ENCODE measurements at places on chromosomes 4 and X. TPM values are rescaled to one million over a fixed set of nuclear protein-coding genes. Genes with fewer than 3 reads are reported as not detected.

GRCh38 chr4:54495091-54495490, 162.7 kb upstream of the KIT start:
- H3K27me3 ChIP-seq: no peaks in the 10 kb centered on the region
- H3K36me3 ChIP-seq: no peaks in the 10 kb centered on the region
- no peak for DNase-seq
- no peak overlapping the region for H3K4me3 ChIP-seq
- peaks cover 22% of the 10 kb centered on the region for H3K4me1 ChIP-seq
- H3K27ac ChIP-seq: no peak overlapping the region

GRCh38 chr4:48258845-48259397, 10.7 kb downstream of the TEC start:
- H3K27ac ChIP-seq: no peak overlapping the region
- no peaks in the 10 kb centered on the region for H3K27me3 ChIP-seq
- H3K4me3 ChIP-seq: no peak overlapping the region
- H3K4me1 ChIP-seq: peaks cover 8% of the 10 kb centered on the region
- no peak for DNase-seq
- no peaks in the 10 kb centered on the region for H3K36me3 ChIP-seq

DNA sequence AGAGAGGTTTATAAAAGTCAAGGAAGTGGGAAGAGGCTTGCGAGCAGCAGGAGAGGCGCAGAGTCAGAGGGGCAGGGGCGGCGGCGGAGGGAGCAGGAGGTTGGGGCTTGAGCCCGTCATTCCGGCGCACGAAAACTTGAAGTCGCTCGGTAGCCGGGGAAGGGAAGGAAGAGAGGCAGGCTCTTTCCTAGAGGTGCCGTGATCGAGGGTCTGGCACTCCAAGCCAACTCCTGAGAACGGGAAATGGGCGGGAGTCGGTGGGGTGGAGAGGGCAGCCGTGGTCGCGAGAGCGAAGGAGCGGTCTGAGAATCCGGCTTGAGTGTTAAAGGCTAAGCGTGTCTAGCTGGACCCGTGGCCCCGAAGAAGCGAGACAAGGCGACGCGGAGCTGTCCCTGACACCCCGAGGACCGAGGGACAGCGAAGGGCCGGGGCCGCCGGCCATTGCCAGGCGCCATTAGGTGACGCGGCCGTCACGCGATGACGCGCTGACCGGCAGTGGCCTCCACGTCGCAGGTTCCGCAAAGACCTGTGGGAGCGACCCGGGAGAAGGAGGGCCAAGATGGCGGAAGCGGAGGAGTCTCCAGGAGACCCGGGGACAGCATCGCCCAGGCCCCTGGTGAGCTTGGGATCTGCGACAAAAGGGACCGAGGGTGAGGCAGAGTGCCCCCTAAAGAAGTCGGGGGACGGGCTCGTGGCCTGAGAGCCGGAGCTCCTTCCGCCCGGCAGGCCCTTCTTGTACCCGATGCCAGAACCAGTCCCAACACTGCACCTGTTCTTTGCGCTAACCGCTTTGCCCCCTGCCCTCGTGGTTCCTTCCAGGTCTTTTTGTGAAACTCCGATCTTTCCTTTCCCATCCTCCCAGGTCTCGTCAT, at the start of gene YIPF6:
Gene YIPF6, plus strand, starts transcription at position 544 of the 872 bp plus-strand sequence. Its CDS starts 16 bp downstream, at position 560.
- H3K4me1 ChIP-seq: peaks cover 5% of the 10 kb centered on the region
- H3K27me3 ChIP-seq: peaks cover 14% of the 10 kb centered on the region
- peak within 1 kb of the TSS; percentile 99 for H3K27ac ChIP-seq
- H3K4me3 ChIP-seq: peak within 1 kb of the TSS; percentile 98

- no peaks in the 10 kb centered on the region for H3K27me3 ChIP-seq
- H3K27ac ChIP-seq: no peak overlapping the region
- H3K4me3 ChIP-seq: no peak overlapping the region
- peak; percentile 6 for DNase-seq
Observed at GRCh38 chr4:147928400-147928799, 196.5 kb downstream of the ARHGAP10 start.

ADH7 gene
- total RNA-seq: not detected

CSAG3 gene
- total RNA-seq: not detected

FHDC1 gene
- 2.0 TPM for total RNA-seq

AMTN gene
- not detected for total RNA-seq

ZCCHC4 gene
- total RNA-seq: 7.7 TPM
